ENCODE measurements at places on chromosomes 12 and 14. TPM values are rescaled to one million over a fixed set of nuclear protein-coding genes. Genes with fewer than 3 reads are reported as not detected.

DNA sequence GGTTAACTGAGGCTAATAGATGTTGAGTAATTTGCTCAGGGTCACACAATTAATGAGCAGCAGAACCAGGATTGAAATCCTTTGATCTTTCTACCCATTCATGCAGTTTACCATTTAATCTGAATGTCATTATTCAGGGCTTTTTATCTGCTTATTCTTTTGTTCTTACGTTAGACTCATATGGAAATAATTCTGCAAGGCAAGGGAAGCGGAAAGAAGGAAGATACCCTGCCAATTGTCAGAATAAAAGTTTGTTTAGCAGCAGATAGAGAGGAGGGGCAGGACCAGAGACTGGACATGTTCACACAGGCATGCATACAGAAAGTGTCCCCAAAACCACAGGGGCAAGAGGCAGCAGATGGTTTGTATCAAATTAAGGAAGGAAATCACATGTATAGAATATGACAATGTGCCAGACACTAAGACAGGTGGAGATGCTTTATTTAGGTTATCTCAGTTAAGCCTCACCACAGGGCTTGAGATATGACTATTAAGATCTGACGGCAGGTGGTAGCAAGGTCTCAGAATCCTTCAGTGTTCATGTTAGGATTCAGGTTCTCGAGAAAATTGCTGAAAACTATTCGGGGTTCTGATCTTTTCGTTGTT lies 29.8 kb downstream of the BRMS1L start:
- no peak for DNase-seq

- DNase-seq = no peak
Measured at GRCh38 chr12:106586278-106586802, 3.5 kb downstream of the RFX4 start.

- DNase-seq = no peak
Measured at GRCh38 chr12:1470051-1470450, 124.3 kb downstream of the FBXL14 start.

DNA sequence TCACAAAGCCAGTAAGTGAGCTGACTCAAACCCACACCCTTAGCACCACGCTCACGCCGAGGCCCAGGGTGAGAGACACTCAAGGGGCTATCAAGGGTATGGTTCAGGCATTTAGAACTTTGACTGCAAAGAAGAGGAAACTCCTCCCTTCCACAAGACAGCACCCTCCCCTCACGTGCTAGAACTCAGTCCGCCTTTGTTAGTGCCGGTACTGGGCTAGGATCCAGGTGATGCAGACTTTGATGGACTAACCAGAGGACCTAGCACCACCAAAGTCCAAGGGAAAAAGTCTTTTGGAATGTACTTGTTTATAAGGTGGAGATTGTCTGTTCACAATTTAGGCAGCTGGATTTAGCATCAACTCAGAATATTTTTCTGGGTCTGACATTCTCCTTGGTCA lies 33.7 kb downstream of the VWF start:
- no peak for DNase-seq

DNA sequence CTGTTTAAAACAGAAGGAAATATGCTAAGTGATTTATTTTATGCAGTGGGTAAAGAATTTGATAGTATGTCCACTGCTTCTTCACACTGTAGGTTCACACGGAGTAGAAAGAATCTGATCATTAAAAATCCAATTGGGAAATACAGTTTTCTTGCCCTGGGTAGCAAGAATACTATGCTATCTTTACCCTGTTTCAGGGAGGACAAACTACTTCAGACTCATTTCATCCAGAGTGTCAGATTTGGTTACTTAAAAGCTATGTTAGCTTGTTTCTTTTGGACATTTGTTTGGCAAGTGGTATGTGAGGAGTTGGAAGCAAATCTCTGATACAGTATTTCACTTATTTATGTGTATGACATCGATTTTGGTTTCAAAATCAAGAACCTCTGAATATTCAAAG lies 4.3 kb downstream of the FRS2 start:
- no peak for DNase-seq

DNA sequence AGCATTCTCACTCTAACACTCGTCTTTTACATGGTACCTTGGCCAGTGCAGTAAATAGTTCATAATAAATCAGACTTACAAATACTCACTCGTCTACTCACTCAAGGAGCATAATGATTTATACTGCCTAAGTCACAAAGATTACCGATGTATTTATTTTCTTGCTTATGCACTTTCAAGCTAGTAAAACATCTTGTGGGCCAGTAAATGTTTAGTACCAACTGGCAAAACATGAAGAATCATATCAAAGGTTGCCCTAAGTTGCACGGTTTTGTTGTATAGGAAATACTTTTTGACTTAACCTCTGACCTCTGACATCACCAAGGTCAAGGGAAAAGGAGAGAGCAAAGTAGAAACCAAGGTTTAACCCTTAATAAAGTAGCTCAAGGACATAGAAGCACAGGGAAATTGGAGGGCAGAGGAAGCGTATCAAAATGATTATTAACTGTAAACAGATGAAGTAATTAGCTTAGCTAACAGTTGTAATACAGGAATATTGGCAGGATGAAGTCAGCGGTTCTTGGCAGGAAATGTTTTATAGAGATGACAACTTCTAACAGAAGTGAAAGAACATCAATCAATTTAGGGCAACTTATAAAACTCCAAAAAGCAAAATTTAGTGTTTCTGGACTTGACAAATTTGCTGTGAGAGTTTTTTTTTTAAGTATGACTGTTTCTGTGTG lies 131.9 kb downstream of the HMGA2 start:
- DNase-seq = no peak

DNA sequence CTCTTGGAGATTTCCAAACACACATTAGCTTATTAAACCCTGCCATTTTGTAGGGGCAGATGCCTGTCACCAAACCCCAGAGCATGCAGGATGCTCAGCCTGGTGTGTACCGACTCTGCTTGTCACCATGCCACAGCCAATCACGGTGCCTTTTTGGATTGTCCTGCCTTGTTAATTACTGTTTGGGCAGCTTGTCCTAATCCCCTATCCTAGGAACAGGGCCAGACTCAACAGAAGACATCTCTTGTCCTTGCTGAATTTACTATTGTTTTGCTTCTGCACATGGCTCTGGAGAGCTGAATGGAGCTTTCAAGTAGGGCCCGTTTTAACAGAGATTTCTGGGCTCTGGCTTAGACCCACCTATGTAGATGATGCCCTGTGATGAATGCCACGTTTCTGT lies 388.5 kb downstream of the AACS start:
- no peak for DNase-seq

DNA sequence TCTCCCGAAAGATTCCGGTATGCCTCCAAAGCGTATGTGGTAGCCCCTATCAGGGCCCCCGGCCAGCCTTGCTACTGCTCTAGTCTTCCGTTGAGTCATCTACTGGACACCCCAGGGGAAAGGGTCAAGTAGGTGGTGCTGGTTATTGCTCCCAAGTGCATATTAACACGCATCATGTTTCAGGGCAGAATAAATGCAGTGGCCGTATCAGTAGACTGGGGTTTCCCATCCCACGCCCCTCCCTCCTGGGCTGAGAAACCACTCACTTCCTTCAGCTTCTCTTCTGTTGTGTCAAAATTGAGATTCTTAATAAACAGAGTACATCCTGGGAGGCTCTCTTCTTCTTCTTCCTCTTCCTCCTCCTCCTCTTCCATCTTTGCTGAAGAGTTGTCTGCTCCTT lies 39.3 kb downstream of the RBM19 start:
- no peak for DNase-seq

DNA sequence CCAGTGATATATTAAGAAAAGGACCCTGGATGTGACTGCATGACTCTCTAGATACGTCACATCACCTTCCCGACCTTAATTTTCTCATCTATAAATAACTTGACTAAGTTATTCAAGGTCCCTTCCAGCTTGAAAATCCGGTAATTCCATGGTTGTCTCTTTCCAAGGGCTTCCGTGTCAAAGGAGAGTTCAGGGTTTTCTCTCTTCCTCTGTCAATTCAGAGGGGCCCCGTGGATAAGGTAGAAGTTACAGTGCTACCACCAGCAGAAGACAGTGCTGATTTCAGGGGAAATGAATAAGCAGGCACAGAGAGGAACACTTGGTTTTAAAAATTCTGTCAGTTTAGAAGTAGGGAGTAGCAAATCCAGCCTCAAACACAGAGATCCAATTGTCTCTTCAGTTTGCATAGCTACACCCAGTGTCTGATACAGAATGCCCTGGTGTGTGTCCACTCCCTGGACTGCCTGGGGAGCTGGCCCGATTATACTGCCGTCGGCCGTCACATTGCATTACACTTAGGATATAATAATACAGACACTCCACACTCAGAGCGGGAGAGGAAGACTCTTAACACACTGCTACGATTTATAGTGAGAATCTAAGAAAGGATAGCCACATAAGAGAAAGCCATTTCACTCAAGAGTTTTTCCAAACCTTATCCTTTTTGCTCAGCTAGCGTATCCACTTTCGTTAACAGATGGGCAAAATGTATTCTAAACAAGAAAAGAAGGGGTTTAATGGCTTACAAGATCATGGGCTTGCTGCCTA lies 54.7 kb upstream of the GTF2A1 start:
- no peak for DNase-seq

GRCh38 chr12:54265364-54265812 lies 14.5 kb downstream of the CBX5 start:
- no peak for DNase-seq

GRCh38 chr14:42429401-42429800 lies 822.7 kb downstream of the LRFN5 start:
- no peak for DNase-seq

DNA sequence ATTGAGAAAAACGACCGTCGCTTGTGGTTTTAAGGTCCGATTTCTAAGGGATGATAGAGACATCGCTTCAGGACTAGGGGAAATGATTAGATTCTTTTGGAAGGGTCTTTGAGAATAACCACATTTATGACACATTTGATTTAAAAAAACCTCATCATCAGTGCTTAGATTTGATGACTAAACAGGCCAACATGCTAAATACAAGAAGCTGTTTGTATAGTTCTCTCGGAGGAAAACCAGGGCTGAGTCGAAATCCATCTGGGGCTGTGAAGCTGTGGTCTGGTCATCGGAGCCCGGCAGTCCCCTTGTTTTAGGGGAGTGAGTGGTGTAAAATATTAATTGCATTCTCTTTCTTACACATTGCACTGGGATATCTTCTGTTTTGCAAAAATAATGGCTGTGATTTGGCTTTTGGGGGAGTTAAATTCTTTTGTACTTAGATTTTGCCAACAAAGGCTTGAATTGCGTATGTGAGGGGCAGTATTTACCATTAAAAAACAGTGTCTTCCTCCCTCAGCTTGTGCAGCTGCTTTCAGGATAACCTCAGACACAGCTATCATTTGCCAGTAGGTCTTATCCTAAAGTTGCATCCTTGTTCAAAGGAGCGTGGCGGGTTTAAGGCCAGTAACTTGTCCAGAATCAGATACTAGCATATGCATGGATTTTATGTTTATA lies 550 bp downstream of the GNG2 start:
- no peak for DNase-seq

GRCh38 chr14:59147007-59147406 lies 41.5 kb upstream of the DAAM1 start:
- DNase-seq = no peak

GRCh38 chr12:60281522-60281921 lies 685.7 kb downstream of the SLC16A7 start:
- no peak for DNase-seq

- no peak for DNase-seq
Measured at GRCh38 chr12:27958675-27959074, 13.9 kb downstream of the PTHLH start.

DNA sequence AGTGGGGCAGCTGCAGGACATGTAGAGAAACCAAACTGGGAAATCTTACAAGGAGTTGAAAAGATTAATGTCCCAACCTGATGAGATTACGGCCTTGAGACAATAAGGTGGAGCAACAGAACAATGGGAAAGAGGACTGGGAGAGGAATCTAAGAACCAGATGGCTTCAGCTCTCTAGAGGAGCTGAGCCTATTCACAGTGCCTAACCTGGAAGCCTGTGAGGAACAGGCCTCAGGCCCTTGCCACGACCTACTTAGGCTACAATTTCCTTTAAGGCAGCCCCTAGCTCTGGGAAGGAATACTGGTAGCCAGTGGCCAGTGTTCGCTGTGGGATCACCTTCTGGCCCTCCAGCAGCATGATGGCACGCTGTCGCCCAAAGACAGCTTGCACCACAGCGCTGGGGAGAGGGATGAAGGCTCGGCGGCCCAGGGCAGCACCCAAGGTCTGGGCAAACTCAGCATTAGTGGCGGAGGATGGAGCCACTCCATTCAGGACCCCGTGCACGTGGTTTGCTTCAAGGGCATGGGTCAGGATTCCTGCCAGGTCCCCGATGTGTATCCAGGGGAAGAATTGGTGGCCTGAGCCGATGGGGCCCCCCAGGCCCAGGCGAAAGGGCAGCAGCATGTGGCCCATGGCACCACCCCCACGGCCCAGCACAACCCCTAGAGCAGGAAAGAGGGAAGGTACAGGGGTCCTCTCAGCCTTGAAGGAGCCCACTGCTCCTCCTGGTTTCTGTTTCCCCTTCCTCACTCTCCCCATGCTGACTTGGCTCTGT lies 2.6 kb downstream of the SDR39U1 start:
- no peak for DNase-seq

GRCh38 chr14:24233538-24233866 lies 773 bp downstream of the GMPR2 start:
- DNase-seq = no peak

DNA sequence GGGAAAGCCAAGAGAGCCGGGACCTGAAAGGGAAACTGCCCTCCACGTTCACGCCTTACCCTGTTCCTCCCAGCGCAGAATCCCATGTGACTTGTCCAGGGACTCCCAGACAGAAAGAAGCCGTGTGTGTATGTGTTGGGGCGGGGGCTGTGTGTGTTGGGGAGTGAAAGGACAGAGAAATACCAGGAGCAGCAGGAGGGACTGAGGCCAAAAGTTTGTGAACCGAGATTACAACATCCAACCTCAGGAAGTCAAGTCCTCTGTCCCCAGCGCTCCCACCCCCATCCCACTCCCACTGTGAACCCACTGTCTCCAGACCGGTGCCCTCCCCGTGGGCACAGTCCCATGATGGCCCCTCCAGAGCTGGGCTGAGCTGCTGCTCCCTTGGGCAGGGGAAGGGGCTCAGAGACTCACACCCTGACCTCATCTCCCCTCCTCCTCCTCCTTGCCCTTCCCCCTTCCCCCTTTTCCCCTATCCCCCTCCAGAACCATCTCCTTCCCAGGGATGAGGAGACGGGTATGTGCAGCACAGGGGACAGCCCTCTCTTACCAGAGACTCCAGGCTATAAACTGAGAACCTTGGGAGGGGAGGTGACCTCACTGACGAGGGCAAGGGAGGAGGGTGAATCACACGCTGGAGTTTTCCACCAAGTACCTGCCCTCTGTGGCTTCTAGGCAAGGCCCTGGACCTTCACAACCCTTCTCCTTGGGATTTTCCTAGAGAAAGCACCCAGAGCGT lies at the start of gene SLC6A12:
SLC6A12 (minus strand) TSS at position 155 of the 739 bp plus-strand sequence. CDS start 4,171 bp downstream, outside the sequence.
- no peak for DNase-seq

ZNF384 gene
- total RNA-seq = 68.5 TPM

KCNMB4 gene
- 6.4 TPM for total RNA-seq

OR10A7 gene
- total RNA-seq = not detected

PTPRQ gene
- total RNA-seq = not detected

TAS2R43 gene
- total RNA-seq = 1.8 TPM

TMEM132D gene
- total RNA-seq = not detected

LMO3 gene
- not detected for total RNA-seq
